ENCODE measurements at places on chromosomes 12 and 14.

DNA sequence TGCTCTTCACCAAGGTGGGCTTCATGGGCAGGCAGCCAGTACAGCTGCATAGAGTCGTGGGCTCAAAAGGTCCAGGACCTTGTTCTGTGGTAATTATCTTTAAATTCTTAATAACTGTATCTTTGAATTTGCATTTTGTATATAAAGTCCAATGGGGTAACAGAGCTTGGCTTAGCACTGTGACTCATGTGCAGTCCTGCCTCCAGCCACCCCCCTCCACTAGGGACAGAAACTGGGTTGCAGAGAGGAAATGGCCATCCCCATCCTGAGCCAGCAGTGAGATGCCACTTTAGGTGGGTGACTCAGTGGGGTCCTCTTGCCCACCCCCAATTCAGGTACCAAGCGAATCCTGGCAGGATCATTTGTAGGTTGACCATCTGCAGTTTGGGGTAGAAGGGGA lies 48.1 kb downstream of the EPS8 start:
- DNase-seq = no peak

DNA sequence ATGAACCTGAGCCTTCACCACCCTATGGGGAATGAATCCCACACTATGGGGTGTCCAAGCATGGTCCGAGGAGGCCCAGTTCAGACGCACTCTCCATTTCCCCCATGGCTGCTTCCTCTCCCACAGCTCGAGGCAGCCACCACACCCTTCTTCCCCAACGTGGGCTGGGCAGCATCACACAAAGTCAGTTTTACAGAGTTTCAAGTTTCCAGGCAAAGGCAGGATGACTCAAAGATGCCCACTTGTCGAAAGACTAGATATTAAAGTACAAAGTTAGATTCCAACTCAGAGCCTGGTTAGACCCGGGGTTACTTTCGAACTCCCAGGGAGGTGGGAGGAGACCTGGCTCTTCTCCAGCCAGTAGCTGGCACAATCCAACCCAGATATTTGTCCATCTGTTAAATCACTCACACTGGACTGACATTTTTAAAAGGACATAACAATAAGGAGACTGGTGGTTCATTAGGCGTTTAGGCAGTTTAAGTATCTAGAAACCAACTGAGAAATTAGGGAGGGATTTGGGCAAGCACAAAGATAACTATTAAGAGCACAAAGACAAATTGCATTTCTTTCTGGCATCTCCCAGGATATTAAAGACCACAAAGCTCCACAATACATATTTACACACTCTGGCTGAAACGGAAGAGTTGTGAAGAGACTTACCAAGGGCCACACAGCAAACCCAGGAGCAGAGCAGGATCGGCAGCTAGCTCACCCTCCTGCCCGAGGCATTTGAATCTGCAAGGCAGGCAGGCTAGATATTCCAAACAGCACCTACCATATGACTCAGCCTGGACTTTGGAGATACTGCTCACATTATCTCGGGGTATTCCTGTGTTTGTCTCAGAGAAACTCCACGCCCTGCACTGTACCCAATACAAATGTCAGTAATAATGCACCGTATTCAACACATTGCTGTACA lies 34.8 kb downstream of the TMCC3 start:
- peak; percentile 83 for DNase-seq

DNA sequence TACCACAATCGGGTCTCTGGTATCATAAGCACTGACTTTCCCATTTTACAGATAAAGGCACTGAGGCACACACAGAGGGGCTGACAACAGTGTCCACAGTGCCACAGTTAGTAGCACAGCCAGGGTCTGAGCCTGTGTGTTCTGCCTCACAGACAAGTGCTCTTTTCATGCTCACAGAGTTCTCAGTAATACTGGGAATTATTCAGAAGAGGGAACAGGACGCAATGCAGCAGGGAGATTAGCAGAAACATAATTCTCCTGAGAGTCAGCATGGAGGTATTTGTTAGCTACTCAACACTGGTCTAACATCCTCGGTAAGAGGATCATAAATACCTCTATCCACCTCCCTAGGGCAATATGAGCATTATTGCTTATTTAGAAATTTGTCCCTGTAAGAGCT lies 219.3 kb upstream of the EEA1 start:
- peak; percentile 47 for DNase-seq

DNA sequence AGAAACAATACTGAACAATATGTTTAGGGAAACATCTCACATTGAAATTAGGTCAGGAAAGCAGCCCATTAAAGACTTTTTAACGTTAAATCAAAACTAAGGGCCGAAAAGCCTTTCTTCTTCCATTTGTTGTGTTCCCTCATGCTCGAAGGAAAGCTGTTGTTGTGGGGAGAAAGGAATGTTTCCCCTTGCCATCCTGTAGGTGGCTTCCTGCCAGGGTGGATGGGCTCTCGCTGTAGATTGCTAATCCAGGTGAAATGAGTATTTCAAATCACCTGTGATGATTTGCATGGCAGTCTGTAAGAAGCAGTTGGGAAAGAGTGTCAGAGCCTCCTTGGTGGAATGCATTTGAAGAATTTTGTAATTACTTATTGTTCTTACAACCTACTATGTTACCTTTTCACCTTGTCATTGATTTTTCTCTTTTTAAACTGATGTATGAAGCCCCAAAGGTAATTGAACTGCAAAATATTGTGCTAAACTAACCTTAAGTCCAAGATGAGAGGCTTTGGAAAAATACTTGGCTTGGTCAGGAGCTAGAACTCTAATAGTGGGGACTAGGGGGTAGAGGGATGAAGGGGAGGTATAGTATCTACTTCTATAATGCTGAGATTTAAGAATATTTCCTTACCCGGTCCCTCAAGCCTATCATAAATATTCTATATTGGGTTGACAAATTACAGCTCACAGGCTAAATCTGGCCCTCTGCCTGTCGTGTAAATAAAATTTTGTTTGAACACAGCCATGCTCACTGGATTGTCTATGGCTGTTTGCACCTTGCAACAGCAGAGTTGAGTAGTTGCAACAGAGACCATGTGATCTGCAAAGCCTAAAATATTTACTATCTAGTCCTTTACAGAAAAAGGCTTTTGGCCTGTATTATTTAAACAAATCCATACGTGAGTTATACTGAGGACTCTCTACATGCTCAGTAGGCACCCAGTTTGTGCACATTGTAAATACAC lies 7.7 kb upstream of the DCP1B start:
- no peak for DNase-seq

DNA sequence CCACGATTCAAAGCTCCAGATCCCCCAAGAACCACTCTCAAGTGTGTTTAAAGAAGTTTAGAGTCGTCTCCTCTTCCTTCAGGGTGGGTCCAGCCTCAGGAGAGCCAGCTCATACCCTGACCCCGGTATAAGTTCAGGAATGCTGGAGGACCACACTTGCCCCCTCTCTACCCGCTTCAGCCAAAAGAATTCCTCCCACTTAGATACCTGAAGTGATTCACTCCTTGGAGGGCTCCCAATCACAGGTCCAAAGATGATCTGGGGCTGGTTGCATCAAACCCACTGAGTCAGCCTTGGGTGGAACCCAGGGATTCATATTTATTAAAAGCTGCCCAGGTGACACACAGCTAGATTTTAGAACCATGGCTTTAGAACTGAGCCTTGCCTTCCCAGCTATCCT lies 133.5 kb upstream of the PARP11 start:
- DNase-seq = peak; percentile 91

- no peak for DNase-seq
Observed at GRCh38 chr12:5172886-5173285, 129.2 kb downstream of the KCNA5 start.

- no peak for DNase-seq
Observed at GRCh38 chr14:79021766-79022165, 851.6 kb downstream of the NRXN3 start.

DNA sequence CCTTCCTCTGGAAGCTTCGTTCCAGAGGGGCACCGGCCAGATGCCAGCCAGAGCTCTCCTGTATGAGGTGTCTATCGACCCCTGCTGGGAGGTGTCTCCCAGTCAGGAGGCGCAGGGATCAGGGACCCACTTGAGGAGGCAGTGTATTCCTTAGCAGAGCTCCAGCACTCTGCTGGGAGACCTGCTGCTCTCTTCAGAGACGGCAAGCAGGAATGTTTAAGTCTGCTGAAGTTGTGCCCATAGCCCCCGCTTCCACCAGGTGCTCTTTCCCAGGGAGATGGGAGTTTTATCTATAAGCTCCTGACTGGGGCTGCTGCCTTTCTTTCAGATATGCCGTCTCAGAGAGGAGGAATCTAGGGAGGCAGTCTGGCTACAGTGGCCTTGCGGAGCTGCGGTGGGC lies 22.2 kb upstream of the NAV3 start:
- no peak for DNase-seq

DNA sequence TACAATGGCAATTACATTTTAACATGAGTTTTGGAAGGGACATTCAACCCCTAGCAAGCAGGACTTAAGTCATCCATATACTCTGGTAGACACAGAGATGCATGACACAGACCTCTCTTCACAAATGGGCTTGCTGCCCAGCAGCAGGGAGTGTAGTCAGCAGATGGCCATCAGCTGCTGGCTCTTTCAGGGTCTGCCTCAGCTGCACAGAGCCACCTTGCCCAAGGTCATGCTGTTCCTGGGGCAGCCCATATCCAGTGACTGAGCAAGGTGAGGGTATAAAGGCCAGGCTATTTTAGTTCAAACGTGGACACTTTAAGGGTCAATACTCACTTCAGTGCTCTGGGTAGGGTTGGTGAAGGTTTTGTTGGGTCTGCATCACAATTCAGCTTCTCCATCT lies 58.3 kb upstream of the JDP2 start:
- no peak for DNase-seq

- DNase-seq = no peak
Observed at GRCh38 chr14:90087433-90087832, 25.6 kb downstream of the KCNK13 start.

DNA sequence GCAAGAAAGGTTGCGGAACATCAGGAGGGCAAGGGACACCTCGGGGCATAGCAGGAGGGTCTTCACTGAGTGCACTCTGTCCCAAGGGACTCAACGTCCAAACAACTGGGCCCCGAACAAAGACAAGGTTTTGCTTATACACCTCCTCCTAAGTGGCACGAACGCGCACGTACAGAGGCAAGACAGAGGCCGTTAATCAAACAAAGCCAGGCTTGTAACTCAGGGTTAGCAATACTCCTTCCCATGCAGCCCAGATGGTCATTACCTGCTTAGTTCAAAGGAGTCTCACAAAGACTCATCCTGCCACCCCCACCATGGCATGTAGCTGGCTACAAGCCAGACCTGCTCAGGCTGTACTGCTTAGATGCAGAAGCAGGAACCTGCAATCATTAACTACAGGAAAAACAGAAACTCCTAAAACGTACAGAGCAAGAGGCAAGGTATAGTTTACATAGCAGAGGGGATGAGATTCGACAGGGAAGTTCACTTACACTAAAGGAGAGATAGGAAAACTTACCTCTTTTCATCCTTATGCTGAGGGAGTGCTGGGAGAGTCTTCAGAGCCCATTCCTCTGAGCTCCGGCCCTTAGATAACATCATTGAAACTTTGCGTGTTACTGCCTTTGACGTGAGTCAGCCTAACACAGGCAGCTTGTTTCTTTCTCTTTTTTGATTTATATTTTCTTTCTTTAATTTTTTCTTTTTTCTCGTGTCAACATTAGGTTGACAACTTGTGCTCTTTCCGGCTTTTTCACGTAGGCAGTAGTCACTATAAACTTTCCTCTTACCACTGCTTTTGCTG lies 1319.1 kb downstream of the TMEM121 start:
- DNase-seq = no peak

GRCh38 chr12:6752167-6752920 lies 597 bp downstream of the MLF2 start:
- DNase-seq = no peak

DNA sequence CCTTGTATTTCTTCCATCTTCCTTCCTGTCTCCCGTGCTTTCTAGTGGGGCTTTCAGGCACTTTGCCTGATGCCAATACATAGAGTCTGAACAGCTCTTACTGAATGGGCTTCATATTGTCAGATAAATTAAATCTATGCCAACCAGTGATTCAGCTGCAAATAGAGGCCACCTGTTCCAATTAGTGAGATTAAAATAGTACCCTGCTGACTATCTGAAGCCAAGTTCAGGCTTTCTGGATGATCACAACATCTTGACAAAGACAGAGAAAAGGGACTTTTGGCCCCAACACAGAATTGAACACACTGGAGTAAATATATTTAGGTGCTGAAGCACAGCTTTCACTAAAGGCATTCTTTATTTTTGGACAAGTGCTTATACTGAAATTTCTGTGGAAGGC lies 11.8 kb downstream of the TMCC3 start:
- no peak for DNase-seq

DNA sequence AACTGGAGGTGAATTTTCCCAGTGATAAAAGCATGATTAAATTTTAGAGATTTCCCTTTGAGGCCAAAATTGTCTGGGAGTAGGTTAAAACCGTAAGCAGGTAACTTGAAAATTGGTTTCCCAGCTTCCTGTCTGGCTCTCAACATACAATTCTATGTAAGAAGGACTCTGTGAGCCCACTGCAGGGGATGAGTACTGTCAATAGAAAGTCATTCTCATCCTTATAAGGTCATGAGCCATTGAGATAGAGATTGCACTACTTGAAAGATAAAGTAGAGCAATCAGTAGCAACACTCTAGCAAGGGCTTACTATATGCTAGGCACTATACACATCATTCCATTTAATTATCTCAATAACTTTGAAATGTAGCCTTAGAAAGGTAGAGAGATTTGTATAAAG lies 225.6 kb upstream of the HMGA2 start:
- DNase-seq = no peak

DNA sequence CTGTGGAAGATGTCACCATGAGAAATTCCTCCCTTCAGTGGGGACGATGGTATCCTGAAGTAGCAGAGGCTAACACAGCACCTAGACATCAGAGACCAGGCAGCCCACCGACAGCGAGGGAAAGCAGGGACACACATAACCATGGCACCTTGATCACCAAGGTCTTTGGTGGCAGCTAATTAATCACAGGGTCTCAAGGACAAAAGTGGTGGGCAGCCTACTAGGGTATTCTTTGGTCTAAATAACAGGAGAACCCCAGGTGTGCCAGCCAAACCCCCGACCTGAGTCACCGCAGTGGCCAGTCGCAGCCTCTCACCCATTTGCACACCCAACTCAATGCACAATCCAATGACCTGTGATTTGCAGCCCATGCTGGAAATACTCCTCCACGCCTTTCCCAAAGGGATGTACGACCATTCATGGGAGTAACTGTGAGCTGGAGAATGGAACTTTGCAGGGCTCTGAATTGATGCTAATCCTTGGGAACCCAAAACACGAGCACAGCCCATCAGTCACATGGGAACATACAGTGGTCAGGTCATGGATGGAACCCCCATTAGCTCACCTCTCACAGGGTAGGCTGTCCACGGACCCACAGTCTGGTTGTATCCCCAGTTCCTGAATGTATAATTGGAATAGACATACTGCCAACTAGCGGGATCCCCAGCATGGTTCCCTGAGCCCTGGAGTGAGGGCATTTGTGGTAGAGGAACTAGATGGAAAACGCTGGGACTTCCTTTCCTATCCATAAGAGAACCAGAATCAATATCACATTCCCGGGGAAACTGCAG lies 58.7 kb upstream of the C14orf180 start:
- DNase-seq = no peak

GRCh38 chr12:29574500-29574899 lies 77.0 kb upstream of the OVCH1 start:
- no peak for DNase-seq

GRCh38 chr12:112900298-112901145 lies 6.2 kb upstream of the OAS1 start:
- DNase-seq = peak; percentile 63

GRCh38 chr12:80709811-80710726 lies 2.6 kb downstream of the MYF6 start:
- no peak for DNase-seq

Measured in foreskin keratinocyte (primary cell).